Cardiac muscle cell (in vitro differentiated cells and primary cell): ENCODE measurements at places on chromosomes 2 and 18. TPM values are rescaled to one million over a fixed set of nuclear protein-coding genes. Genes with fewer than 3 reads are reported as not detected.

DNER gene
- total RNA-seq, result 0.04 TPM in 1 of 2 replicates, not detected in the other

DNA sequence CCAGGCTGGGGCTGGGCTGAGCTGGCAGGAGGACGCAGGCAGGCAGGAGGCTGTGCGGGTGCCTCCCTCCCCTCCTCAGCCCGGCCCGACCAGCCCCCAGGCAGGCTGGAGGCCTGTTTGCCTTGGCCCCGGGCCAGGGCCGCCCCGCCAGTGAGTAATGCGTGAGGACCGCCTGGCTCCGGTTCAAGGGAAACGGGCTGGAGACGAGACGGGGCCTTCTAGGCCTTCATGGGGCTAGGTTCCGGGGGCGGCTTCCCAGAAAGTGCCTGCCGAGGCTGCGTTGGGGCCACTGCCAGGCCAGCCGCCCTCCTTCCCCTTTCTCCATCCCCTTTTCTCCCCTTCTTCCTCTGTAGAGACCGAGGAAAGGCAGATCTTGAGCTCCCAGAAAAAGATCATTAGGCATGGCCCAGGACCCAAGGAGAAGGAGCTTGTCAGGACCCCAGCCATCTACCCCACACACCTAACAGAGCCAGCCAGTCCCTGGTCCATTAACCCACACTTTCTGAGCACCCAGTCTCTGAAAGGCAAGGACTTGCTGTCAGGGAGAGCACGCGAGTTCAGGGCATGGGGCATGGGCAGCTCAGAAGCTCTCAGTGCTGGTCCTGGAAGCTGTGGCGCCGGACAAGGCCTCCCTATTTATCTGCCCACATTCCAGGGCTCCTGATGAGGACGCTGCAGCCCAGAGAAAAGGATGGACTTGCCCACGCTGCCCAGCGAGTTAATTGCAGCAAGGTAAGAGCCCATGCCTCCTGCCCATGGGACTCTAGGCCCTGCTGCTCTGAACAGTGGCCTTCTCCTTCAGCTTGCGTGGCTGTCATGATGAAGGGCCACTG lies 48.5 kb downstream of the SMAD7 start:
- peak; percentile 98 for DNase-seq

- DNase-seq, result no peak
Observed at GRCh38 chr2:37895140-37895539, 29.9 kb upstream of the RMDN2 start.

DNA sequence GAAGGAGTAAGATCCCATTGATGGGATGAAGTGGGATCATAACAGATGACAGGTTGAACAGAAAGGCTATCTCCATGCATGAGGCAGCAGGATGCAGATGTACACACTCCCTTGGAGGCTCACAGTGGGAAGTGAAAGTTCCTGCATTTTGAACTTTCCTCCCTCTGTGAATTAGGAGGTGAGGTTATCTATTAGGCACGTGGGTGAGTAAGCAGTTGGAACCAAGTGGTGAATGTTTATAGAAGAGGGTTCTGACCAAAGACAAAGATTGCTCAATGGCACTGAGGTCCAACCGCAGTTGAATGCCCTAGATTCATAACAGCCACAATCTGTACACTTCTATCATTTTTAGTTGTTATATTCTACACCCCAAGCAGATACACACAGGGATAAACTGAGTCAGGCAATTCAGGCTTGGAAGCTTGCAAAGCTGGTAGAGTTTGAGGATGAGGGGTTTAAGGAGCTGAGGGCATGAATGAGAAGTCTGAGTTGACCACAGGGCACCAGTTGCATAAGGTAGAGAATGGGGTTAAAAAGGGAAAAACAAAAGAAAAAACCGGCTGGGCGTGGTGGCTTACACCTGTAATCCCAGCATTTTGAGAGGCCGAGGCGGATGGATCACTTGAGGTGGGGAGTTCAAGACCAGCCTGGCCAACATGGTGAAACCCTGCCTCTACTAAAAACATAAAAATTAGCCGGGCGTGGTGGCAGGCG lies 7.1 kb upstream of the KCMF1 start:
- DNase-seq, result no peak

DNA sequence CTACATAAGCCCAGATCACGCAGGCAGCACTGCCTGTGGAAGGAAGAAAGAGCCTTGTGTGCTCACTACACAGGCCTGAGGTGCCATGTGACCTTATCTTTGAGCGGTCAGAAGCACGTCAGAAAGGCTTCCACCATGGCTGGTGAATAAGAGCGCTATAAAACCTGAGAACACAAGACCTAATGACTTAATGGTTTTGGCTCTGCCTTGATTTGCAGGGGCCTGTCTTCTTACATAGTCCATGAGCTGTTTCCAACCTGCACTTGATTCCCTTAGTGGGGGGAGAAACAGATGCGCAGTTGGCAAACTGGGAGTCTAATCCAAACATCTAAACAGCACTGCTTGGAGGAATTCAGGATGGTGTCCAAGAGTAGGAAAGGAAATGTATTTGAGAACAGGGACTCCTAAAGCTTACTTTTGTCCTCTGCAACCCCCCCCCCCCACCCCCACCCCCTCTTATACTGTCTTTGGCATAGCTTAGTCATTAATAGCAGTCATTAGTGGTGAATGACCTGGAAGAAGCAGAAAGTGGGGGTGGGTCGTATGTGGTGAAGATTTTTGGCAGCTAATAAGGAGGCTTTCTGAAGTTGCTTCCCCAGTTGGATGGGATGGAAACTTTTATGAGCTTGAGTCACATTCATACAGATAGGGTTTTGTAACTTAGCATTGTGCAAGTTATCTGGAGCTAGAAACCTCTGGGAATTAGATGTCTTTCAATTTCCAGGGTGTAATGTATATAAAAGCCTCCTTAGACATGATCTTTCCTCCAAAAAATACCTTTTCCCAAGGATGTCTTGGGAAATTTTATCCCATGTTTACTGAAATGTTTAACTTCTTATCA lies 454.1 kb downstream of the MEIS1 start:
- peak; percentile 98 for DNase-seq

GRCh38 chr2:153068052-153068451 lies 349.6 kb downstream of the ARL6IP6 start:
- no peak for DNase-seq
